ENCODE measurements at places on chromosomes 11 and 22.

DNA sequence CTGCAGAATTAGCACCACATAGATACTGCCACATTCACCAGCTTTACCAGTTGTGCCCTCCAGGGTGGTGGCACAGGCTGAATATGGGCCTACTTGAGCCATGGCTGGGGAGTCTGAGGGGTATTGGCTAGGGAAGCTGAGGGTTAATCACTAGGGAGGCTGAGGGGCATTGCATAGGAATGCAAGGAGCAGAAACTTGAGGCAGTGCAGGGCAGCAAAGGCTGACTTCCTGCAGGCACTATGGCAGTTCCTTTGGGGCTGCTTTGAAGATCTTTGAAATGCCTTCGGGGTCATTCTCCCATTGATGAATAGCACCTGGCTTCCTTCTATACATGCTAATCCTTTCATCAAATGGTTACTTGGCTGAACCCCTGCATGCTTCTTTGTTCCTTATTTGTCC is 171.5 kb downstream of the RCN1 start:
- no peak for DNase-seq

DNA sequence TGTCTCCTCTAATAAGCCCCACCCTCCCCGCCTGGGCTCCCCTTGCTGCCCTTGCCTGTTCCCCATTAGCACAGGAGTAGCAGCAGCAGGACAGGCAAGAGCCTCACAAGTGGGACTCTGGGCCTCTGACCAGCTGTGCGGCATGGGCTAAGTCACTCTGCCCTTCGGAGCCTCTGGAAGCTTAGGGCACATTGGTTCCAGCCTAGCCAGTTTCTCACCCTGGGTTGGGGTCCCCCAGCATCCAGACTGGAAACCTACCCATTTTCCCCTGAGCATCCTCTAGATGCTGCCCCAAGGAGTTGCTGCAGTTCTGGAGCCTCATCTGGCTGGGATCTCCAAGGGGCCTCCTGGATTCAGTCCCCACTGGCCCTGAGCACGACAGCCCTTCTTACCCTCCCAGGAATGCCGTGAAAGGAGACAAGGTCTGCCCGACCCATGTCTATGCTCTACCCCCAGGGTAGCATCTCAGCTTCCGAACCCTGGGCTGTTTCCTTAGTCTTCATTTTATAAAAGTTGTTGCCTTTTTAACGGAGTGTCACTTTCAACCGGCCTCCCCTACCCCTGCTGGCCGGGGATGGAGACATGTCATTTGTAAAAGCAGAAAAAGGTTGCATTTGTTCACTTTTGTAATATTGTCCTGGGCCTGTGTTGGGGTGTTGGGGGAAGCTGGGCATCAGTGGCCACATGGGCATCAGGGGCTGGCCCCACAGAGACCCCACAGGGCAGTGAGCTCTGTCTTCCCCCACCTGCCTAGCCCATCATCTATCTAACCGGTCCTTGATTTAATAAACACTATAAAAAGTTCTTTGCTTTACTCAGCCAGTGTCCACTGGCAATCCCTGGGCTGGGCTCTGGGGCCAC is 14.4 kb downstream of the TSKU start:
- no peak for DNase-seq

DNA sequence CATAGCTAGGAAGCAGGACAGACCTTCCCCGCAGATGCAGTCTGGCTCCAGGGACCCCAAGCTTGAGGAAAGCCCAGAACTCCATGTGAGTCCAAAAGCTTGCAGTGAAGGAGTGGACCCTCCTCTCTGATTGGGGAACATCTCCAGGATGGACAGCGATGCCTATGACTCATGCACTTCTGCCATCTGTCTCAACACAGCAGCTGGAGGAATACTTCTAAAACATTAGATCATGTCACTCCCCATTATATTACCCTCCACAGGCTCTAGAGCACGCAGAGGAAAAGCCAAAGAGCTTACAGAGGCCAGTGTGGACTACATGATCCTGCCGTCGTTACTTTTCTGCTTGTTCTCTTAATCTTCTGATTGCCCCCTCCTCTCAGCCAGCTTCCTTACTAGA is 605.7 kb downstream of the INSC start:
- no peak for DNase-seq

GRCh38 chr11:11237070-11237832 is 115.8 kb downstream of the CSNK2A3 start:
- DNase-seq: no peak

- no peak for DNase-seq
These were observed 40.2 kb upstream of the CELSR1 start for GRCh38 chr22:46577368-46578249.

GRCh38 chr22:34294986-34295385 is 374.7 kb upstream of the LARGE1 start:
- no peak for DNase-seq

- no peak for DNase-seq
These were observed 41.0 kb upstream of the FGF3 start for GRCh38 chr11:69860244-69860643.

GRCh38 chr22:17489101-17489500 is 74.2 kb upstream of the SLC25A18 start:
- DNase-seq: no peak

DNA sequence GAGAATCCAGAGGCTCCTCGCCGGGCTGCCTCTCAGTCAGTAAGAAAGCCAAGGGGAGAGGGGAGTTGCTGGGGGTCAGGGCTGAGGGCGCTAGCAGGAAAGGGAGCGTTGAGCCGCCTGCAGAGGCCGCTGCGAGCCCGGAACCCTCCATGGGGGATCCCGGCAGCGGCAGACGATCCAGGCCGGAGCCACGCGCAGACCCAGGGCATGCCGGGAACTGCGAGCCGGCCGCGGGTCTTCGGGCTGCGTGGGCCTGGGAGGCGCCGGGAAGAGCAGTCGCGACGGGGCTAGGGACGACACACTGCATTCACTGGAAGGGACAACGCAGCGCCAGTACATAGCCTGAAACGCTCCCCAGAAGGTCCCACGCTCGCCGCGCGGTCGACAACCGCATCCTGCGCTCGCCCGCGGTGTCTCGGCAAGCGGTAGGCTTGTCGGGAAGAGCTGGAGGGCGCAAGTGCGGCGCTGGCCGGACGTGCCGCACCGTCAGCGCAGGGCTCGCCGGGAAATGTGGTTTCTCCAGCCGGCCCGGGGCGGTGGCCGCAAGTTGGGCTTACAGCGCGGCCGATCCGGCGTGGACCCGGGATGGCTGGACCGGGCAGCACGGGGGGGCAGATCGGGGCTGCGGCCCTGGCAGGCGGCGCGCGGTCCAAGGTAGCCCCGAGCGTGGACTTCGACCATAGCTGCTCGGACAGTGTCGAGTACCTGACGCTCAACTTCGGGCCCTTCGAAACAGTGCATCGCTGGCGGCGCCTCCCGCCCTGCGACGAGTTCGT is at the start of gene LZTR1:
Gene LZTR1 (plus strand): TSS at position 511 of the 776 bp plus-strand sequence. CDS start 75 bp downstream, at position 586.
- DNase-seq: peak; percentile 52

GRCh38 chr11:83272627-83273026 is 13.5 kb downstream of the CCDC90B start:
- no peak for DNase-seq

- DNase-seq: no peak
These were observed 203.1 kb downstream of the RAB38 start for GRCh38 chr11:87972133-87972532.

DNA sequence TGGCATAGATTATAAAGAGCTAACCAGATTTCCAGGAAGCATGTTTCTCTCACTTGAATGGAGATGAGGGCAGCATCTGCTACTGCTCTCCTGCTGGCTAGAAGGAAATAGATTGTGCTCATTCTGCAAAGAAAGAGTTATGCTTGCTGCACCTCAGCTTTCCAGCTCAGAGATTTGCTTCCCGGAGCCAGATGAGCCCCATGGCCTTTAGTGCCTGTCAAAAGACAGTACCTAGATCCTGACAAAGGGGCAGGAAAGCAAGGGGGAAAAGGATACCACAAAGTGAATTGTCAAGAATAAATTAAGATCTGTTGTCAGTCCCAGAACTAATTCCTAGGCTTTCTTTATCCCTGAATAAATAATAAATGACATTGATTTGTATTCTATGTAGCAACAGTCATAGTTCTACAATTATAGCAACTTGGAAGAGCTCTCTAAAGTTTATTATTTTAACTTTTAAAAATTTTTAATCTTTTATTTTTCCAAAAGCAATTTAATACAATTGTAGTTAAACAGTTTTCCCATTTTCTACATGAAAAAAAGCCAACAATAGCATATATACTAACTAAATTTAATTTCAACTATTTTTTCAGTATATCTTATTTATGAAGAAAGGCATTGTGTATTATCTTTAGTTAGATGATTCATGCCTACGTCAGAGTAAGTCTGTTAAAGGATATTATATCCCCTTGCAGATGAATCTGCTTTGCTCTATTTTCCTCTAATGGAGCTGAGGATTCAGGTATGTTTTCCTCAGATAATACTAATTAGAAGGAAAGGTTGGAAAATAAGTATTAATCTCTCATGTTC is 306.1 kb upstream of the DDI1 start:
- no peak for DNase-seq

GRCh38 chr22:37940698-37941376 is 12.6 kb downstream of the C22orf23 start:
- no peak for DNase-seq

GRCh38 chr11:27914080-27914479 is 193.9 kb downstream of the KIF18A start:
- DNase-seq: no peak

GRCh38 chr11:95279921-95280868 is 49.2 kb upstream of the SESN3 start:
- no peak for DNase-seq

- no peak for DNase-seq
These were observed 101.0 kb upstream of the SORL1-AS1 start for GRCh38 chr11:121553806-121554205.

- peak; percentile 29 for DNase-seq
These were observed at the start of gene MFNG for GRCh38 chr22:37486224-37486845. Gene MFNG (minus strand): TSS chr22:37486384. CDS start chr22:37486177, 207 bp downstream.

- DNase-seq: no peak
These were observed 205.1 kb upstream of the TMEM45B start for GRCh38 chr11:129610545-129610944.

DNA sequence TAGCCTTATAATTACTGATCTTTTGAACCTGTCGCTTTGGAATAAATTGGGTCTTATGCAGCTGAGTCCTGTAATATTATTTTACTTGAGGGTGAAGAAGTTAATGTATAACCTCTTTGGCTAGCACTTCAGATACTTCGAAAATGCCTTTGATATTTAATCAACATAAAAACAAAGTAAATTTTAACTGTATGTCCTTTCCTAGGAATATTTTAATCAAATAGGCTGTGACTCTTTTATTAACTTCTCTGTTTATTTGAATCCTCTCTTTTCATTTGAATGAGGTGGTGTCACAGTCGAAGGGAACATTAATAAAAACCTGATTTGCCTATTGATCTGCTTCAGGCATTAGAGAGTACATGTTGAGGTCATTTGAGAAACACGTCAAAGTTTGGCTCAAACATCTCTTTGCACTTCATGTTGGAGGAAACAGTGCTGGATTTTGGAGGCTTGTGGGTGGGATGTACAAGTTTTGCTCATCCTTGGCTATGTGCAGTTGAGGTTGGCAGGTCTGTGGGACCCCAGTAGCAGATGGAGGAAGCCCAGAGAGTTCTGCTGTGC is 143.6 kb downstream of the NCAM1 start:
- DNase-seq: no peak

DNA sequence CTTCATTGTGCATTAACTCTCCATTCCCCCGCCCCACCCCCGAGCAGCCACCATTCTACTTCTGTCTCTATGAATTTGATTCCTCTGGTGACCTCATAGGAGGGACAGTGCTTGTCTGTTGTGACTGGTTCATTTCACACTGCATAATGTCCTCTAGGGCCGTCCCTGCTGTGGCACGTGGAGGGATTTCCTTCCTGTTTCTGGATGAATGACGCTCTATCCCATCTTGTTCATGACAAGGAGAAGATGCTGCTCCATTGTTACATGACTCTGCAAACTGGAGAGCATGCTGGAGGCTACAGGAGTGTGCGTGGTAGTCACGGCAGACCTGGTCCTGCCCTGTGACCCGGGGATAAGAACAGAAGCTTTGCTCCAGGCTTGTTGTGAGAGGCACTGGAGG is 61.3 kb downstream of the RTL6 start:
- DNase-seq: no peak

GRCh38 chr11:46120346-46121300 is 631 bp downstream of the PHF21A start:
- peak; percentile 53 for DNase-seq

DNA sequence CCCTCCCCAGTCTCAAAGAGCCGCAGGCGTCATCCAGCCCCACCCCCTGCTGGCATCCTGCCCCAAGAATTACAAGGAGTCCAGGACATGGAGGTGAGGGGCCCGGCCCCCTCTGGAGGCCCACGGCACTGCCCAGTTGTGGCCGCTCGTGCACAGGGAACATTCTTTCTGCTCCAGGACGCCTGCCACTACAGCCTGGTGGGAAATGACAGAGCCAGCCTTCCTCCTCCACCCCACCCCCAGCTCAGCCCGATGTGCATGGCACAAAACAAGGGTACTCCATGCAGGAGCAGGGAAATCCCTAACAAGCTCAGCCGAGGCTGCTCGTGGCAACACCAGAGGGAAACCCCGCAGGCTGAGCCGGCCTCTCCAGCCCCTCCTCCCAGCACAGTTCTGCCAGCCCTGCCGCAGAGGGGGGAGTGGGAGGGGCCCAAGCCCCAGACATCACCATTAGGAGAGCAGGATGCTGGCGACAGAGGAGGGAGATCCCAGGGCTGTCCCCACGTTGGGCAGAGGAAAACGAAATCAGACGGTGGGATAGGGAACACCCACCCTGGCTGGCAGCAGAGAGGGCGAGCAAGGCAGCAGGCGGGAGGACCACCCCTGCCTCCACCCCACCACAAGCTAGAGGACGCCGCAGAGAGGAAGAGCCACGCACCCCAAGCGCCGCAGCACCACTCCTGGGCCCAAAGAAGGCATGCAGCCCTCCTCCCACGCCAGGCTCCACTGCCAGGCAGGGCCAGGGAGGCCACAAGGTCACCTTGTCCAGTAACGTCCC is 10.0 kb downstream of the IGSF9B start:
- peak; percentile 82 for DNase-seq

DNA sequence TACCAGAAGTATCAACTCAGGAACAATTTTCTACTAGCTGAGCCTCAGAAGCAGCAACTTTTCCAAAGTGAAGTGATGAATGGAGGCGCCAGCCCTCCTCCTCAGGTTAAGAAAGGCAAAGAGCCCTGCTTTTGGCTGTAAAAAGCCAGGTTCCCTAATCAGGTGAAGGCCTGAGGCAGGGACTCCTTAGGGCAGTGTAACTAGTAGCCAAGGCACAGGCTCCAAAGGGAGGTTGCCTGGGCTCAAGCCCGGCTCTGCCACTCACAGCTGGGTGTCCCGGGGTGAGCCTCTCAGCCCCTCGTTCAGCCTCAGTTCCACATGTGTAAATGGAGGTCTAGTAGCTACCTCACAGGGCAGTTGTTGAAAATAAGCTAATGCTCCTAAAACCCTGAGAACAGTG is 19.5 kb downstream of the TSKU start:
- DNase-seq: no peak

- DNase-seq: no peak
These were observed 991.2 kb upstream of the TENM4 start for GRCh38 chr11:80432057-80432456.

DNA sequence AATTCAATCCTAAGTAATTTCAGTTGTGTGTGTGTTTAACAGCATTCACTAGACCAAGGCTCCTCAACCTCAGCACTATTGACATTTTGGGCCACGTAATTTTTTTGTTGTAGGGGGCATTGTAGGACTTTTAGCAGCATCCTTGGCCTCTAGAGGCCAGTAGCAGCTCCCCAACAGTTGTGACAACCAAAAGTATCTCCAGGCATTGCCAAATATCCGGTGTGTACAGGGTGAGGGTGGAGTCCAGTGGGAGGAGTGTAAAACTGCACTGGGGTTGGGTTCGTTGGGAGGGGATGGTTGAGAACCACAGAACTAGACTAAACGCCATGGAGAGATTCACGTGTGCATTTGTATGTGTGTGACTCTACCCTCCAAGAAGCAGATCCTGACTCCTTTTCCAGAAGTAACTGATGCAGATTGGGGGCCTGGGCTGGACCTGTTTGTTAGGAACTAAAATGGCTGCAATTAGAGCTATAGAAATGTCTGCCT is 5.9 kb upstream of the PHF21A start:
- DNase-seq: no peak
